ENCODE measurements at places on chromosomes 7 and 10. TPM values are rescaled to one million over a fixed set of nuclear protein-coding genes. Genes with fewer than 3 reads are reported as not detected.

The PRKG1 gene
- total RNA-seq: 38.1 TPM

DNA sequence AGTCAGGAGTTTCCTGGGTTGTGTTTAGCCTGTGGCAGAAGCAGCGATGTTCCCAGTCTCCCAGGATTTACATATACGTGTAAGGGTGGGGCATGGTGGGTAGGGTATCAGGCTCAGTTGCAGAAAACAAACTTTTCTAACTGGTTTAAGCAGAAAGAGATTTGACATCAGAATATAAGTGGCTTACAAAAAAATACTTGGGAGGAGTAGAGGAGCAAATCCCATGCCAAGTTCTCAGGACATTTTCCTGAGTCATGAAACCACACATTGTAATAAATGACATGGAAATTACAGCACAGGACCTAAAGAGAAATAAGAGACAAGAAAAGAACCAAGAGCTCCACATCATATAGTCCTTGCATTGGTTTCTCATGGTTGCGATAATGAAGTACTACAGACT is 26.2 kb upstream of the FRMD4A start:
- no peak for DNase-seq

DNA sequence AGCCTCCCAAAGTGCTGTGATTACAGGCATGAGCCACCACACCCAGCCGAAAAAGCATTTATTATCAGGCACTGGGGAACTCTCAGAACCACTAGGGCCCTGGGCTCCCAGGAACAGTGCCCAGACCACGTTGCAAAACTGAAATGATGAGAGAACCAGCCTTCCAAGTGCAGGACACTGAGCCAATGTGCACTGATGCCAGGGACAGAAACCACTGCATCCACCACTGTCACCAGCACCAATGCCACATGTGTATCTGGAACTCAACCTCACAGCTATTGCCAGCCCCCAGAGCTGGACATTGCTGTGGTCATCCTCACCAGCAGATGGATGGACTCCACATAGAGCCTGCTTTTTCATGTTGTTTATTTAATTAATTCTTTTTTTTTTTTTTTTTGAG is 28.2 kb upstream of the TPST1 start:
- no peak for DNase-seq

- peak; percentile 85 for DNase-seq
These were observed 128.5 kb downstream of the MAD1L1 start for GRCh38 chr7:2104107-2104710.

GRCh38 chr7:14271441-14271840 is 282.0 kb upstream of the ETV1 start:
- no peak for DNase-seq
